CD14-positive monocyte (primary cell): ENCODE measurements at places on chromosomes 5 and 9.
A peak's percentile ranks its signal among the peaks of the same experiment; 100 is the strongest.

GRCh38 chr5:118311103-118311819, 677.1 kb downstream of the DTWD2 start:
- H3K27me3 ChIP-seq: no peaks in the 10 kb centered on the region
- H3K4me1 ChIP-seq: no peaks in the 10 kb centered on the region
- DNase-seq: no peak
- no peak overlapping the region for H3K4me3 ChIP-seq
- H3K27ac ChIP-seq: no peak overlapping the region
- no peaks in the 10 kb centered on the region for H3K36me3 ChIP-seq

- H3K27me3 ChIP-seq: no peaks in the 10 kb centered on the region
- H3K4me1 ChIP-seq: peaks cover 4% of the 10 kb centered on the region
- no peak overlapping the region for H3K27ac ChIP-seq
- no peak for DNase-seq
- H3K4me3 ChIP-seq: no peak overlapping the region
These were observed 3.5 kb upstream of the PHYHD1 start for GRCh38 chr9:128917151-128917849.

GRCh38 chr5:4294878-4295277, 699.2 kb downstream of the IRX1 start:
- no peak overlapping the region for H3K27ac ChIP-seq
- no peaks in the 10 kb centered on the region for H3K4me1 ChIP-seq
- no peak for DNase-seq
- H3K4me3 ChIP-seq: no peak overlapping the region
- no peaks in the 10 kb centered on the region for H3K36me3 ChIP-seq

GRCh38 chr5:174834081-174834480, 109.7 kb downstream of the MSX2 start:
- H3K4me3 ChIP-seq: no peak overlapping the region
- H3K4me1 ChIP-seq: no peaks in the 10 kb centered on the region
- H3K36me3 ChIP-seq: no peaks in the 10 kb centered on the region
- H3K27ac ChIP-seq: no peak overlapping the region

GRCh38 chr9:126851286-126851880, 9.1 kb upstream of the ZBTB34 start:
- peaks cover 9% of the 10 kb centered on the region for H3K4me1 ChIP-seq
- DNase-seq: no peak
- no peak overlapping the region for H3K27ac ChIP-seq
- no peaks in the 10 kb centered on the region for H3K27me3 ChIP-seq
- H3K4me3 ChIP-seq: no peak overlapping the region

DNA sequence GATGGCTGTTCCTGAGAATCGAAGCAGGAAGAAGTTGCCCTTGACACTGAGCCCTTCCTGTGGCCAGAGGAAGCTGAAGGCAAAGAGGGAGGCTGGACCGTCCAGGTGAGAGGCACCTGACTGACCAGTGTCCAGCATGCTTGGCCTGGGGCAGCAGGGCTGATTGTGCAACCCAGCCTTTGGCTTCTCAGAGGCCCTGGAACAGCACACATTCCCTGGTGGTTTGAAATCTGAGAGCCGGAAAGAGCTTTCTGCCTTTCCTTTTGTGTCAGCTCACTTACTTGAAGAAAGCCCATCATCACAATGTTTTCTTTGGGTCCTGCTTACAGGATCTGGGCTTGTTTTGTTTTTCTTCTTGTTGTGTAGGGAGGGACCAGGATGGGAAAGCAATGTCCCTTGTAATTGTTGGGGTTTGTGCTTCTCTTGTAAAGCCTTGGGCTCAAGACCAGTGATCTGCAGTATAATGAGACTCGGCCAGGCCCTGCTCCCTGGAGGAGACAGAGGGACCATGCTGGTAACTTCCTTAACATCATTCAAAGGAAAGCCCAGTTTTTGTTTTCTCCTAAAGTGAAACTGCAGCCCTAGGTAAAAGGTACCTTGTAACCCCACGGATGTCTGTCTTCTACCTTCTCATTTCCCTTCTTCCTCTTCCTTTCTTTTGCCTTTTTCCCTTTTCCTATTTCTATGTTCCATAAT, 213.7 kb downstream of the NXNL2 start:
- H3K27ac ChIP-seq: no peak overlapping the region
- H3K27me3 ChIP-seq: no peaks in the 10 kb centered on the region
- H3K4me3 ChIP-seq: no peak overlapping the region

GRCh38 chr5:66912787-66913186, 283.8 kb downstream of the CD180 start:
- no peaks in the 10 kb centered on the region for H3K4me1 ChIP-seq
- H3K36me3 ChIP-seq: no peaks in the 10 kb centered on the region
- no peak overlapping the region for H3K4me3 ChIP-seq
- no peak for DNase-seq
- H3K27me3 ChIP-seq: no peaks in the 10 kb centered on the region

DNA sequence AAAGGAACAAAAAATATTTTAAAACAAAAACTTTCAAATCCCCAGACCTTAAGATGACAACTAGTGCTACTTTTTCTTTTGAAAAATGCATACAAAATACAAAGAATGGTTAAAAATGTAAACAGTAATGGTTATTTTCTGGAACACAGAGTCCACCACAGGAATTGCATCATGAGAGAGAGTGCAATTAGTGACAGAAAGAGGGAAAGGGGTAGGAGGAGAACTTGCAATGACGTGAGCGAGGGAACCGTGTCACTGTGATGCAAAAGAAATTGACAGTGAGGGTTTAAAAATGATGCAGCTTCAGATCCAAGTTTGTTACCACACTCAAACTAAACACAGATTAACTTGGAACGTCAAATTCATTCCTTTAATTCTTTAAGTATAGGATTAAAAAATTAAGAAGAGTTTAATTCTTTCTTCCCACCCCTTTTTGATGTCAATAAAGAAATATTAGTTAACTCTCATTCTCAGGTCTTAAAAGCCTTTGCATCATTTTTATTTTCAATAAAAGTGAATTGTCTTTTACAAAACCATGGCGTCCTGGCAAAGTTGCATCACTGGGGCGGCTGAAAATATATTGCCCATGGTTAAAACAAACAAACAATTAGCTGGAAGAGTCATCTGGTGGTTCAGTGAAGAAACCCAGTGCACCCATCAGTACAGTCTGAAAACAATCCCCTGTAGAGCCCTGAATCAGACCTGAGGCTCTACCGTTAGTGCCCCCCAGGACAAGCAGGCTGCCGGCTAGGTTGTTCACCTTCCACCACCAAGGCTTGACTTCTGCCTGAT, 39.5 kb downstream of the MACROH2A1 start:
- H3K27me3 ChIP-seq: no peaks in the 10 kb centered on the region
- peaks cover 86% of the 10 kb centered on the region for H3K36me3 ChIP-seq
- H3K4me1 ChIP-seq: no peaks in the 10 kb centered on the region
- no peak overlapping the region for H3K4me3 ChIP-seq

DNA sequence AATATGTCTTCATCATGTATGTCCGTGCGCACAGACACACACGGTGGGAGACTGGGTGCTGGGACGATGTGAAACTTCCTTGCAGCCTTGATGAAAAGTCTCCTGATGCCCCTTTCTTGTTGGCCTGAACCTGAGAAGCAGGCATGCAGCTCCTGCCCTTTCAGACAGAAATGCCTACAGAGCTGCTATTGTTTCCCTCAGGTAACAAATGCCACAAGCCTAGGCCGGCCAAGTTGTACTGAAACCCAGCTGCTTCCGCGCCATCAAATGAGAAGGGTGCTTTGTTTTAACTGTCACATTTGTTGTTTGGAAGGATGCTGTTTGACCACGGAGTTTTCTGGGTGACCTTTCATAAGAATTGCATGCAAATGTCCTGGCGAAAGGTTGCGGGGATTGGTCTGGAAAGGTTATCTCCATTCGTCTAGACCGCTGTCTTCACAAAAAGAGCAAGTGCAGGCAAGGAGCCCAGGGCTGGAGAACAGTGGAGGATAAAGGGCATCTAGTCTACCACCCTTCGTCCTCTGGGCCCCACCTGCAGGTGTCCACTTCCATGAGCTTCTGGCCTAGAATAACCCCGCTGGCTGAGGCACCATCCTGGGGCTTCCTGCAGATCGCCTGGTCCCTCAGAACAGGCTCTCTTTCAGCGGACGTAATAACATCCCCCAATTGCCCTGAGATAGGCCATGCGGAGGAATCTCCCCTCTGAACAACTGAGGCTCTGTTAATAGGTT, 197.2 kb downstream of the SEMA6A start:
- no peak overlapping the region for H3K27ac ChIP-seq
- no peaks in the 10 kb centered on the region for H3K27me3 ChIP-seq
- H3K4me1 ChIP-seq: no peaks in the 10 kb centered on the region
- DNase-seq: no peak
- no peaks in the 10 kb centered on the region for H3K36me3 ChIP-seq

GRCh38 chr9:33750307-33750838, 45.0 kb upstream of the PRSS3 start:
- H3K36me3 ChIP-seq: no peaks in the 10 kb centered on the region
- peaks cover 57% of the 10 kb centered on the region for H3K27me3 ChIP-seq
- H3K4me3 ChIP-seq: no peak overlapping the region

DNA sequence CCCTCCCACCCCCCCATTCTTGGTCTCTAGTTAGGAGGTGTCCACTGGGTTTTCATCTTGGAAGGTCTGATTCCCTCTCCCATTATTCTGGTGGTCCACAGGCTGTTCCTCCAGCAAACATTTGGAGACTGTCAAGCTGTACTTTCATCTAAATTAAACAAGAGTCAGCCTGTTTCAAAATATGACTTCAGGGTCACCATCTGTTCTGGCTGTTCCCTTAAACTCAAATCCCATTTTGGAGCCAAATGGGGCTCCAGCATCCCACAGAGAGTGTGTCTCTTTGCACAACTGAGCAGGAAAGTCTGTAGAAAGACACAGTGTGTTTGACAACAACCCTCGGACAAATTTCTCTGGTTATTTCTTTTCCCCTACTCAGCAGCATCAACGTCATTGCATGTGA, 20.5 kb downstream of the COL15A1 start:
- no peaks in the 10 kb centered on the region for H3K36me3 ChIP-seq
- H3K27ac ChIP-seq: no peak overlapping the region
- no peak overlapping the region for H3K4me3 ChIP-seq
- DNase-seq: no peak

- DNase-seq: no peak
- no peaks in the 10 kb centered on the region for H3K4me1 ChIP-seq
- H3K36me3 ChIP-seq: no peaks in the 10 kb centered on the region
These were observed 657.9 kb upstream of the ST8SIA4 start for GRCh38 chr5:101561018-101561417.

- H3K27me3 ChIP-seq: no peaks in the 10 kb centered on the region
- H3K4me1 ChIP-seq: no peaks in the 10 kb centered on the region
- no peaks in the 10 kb centered on the region for H3K36me3 ChIP-seq
- H3K4me3 ChIP-seq: no peak overlapping the region
- no peak for DNase-seq
- H3K27ac ChIP-seq: no peak overlapping the region
These were observed 5.2 kb upstream of the ZDHHC11 start for GRCh38 chr5:855771-856530.

DNA sequence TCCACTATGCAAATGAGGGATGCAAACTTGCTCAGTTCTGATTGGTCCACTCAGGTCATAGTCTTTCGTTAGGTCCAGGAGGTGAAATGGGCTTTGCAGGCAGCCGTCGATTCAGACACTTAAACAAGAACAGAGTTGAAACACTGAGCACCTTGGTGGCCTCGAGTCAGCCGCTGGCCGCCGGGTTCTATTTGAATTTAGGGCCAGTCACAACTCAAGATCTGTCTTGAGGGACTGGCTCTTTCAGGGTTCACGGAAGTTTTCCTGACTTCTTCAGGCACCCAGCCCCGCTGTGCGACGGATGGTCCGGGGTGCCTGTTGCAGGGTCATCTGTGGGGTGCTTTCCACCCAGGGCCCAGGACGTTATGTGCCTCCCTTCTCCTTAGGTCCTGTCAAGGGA, 412.8 kb upstream of the IRX4 start:
- no peak for DNase-seq
- no peaks in the 10 kb centered on the region for H3K36me3 ChIP-seq
- no peak overlapping the region for H3K27ac ChIP-seq
- H3K4me3 ChIP-seq: no peak overlapping the region
- no peaks in the 10 kb centered on the region for H3K27me3 ChIP-seq

DNA sequence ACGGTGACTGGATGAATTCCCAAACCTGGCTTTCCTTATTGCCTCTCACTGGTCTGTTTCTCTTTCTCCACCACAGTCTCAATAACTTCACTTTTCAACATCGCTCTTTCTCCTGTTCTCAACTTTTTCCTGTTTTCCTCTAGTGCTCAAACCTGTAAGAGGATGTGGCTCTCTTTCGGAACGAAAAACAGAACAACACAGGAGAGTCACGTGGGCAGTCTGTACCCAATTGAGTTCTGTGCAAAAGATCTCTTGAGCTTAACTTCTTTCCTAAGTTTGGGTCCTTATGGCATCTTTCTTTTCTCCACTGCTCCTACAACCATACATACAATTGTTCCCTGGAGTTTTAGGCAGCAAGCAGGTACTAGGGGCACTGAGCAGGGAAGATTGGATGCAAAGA, 8.9 kb downstream of the HAVCR1 start:
- H3K27me3 ChIP-seq: no peaks in the 10 kb centered on the region
- peak; percentile 8 for DNase-seq
- no peak overlapping the region for H3K4me3 ChIP-seq

- peaks cover 42% of the 10 kb centered on the region for H3K36me3 ChIP-seq
- peak overlapping the region; percentile 42 for H3K27ac ChIP-seq
- no peak overlapping the region for H3K4me3 ChIP-seq
- H3K4me1 ChIP-seq: peaks cover 19% of the 10 kb centered on the region
- H3K27me3 ChIP-seq: no peaks in the 10 kb centered on the region
These were observed 51.1 kb downstream of the CCNH start for GRCh38 chr5:87361536-87362213.

DNA sequence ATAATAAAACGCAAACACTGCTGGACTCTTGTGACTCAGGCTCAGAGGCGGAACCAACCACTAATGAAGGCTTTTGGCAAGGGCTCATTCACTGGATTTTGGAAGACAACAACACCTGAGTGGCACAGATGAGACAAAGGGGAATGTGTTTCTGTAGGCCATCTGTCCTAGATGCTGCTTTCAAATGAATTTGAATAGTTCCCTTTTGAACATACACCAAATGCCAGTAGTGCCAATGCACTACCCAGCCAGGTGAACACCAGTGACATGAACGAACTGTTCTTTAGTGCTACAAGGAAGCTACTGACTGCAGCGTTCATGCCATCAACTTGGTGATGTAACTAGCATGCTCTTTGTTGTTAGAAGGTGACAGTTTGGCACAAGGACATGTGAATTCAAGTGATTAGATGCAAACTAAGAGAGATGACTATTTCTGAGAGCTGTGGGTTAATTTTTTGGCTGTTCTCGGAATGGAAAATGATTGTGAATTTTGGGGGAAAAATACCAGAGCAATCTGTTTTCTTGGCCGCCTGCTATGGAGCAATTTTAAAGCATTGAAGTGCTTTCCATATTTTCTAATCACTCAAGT, 173.7 kb downstream of the SLC24A2 start:
- H3K4me3 ChIP-seq: no peak overlapping the region
- no peaks in the 10 kb centered on the region for H3K27me3 ChIP-seq
- H3K36me3 ChIP-seq: no peaks in the 10 kb centered on the region
- no peak overlapping the region for H3K27ac ChIP-seq

DNA sequence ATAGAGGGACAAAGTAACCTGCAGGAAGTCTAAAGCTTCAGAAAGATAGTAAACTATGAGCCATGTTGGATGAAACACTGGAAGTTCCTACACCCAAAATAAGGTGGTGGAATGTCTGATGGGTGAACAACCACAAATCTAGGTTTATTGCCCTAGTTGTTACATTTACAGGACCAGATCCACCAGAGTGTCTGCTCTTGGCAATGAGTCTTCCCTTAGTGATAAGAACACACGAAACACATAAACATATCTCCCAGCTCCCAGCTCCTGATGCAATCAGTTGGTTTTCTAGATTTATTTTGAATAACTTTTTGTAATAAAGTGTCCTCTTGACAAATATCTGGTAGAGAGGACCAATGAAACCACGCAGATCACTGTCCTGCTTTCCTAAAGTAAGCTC, 329.7 kb upstream of the WWC1 start:
- no peaks in the 10 kb centered on the region for H3K4me1 ChIP-seq
- H3K27me3 ChIP-seq: no peaks in the 10 kb centered on the region
- H3K4me3 ChIP-seq: no peak overlapping the region
- no peaks in the 10 kb centered on the region for H3K36me3 ChIP-seq
